ENCODE measurements at places on chromosomes 16 and 17. TPM values are rescaled to one million over a fixed set of nuclear protein-coding genes. Genes with fewer than 3 reads are reported as not detected.

Gene SLC25A19
- 2.8 TPM for total RNA-seq

Gene SSTR5
- 0.40 TPM for total RNA-seq

Gene B9D1
- total RNA-seq: 25.9 TPM

Gene COPS3
- 105 TPM for total RNA-seq

Gene DNAH3
- total RNA-seq: not detected

Gene AXIN2
- total RNA-seq: 7.9 TPM

Gene CLEC18B
- total RNA-seq: 10.2 TPM

Gene TP53TG3
- not detected for total RNA-seq

Gene WRAP53
- 9.2 TPM for total RNA-seq

Gene PRSS27
- total RNA-seq: 1.7 TPM

Gene PRAC2
- not detected for total RNA-seq

Gene CYGB
- 49.8 TPM for total RNA-seq

Gene KRT17
- 95.2 TPM for total RNA-seq

Gene TBC1D3H
- not detected for total RNA-seq

Gene MT1A
- total RNA-seq: 0.89 TPM

Gene WSCD1
- total RNA-seq: 19.3 TPM

Gene FLYWCH1
- total RNA-seq: 35.3 TPM

All from renal cortical epithelial cell (primary cell).